Activated CD4-positive, CD25-positive, alpha-beta regulatory T cell (primary cell): ENCODE measurements at places on chromosomes 12 and 14.

DNA sequence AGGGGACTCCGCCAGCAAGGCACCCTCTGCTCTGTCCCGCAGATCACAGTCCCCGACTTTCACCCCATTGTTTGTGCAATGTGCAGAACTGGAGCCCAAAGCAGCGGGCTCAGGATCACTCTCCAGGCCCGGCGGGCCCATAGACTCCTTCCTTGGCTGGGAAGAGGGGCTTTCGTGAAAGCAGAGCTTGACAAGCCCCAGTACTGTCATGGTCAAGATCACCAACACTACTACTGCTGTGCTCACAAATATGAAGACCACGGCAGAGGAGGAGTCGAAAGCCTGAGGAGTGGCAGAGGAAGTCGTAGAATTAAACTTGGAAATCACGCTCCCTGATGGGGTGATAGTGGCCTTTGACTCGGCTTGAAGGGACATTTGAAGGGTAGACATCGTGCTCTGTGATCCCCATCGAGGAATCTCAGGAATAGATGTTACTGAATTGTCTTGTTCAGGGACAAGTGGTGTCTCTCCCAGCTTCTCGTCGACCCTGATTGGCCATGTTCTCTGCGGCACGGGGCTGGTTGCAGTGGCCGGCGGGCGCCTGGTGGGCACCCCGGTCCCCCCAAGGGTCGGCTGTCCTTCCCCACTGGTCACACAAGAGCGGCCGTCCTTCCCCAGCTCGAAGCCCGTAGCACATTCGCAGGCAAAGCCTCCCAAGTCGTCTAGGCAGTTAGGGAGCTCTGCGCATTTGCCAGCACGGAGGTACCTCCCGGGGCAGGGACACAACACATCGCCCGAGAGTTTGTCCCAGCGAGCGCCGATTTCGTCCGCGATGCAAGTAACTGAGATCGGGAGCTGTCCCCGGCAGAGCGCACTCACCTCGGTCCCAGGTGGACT, 1.1 kb downstream of the CLEC14A start:
- DNase-seq: no peak

GRCh38 chr14:79298373-79298772, 912.9 kb downstream of the DIO2 start:
- no peak for DNase-seq

DNA sequence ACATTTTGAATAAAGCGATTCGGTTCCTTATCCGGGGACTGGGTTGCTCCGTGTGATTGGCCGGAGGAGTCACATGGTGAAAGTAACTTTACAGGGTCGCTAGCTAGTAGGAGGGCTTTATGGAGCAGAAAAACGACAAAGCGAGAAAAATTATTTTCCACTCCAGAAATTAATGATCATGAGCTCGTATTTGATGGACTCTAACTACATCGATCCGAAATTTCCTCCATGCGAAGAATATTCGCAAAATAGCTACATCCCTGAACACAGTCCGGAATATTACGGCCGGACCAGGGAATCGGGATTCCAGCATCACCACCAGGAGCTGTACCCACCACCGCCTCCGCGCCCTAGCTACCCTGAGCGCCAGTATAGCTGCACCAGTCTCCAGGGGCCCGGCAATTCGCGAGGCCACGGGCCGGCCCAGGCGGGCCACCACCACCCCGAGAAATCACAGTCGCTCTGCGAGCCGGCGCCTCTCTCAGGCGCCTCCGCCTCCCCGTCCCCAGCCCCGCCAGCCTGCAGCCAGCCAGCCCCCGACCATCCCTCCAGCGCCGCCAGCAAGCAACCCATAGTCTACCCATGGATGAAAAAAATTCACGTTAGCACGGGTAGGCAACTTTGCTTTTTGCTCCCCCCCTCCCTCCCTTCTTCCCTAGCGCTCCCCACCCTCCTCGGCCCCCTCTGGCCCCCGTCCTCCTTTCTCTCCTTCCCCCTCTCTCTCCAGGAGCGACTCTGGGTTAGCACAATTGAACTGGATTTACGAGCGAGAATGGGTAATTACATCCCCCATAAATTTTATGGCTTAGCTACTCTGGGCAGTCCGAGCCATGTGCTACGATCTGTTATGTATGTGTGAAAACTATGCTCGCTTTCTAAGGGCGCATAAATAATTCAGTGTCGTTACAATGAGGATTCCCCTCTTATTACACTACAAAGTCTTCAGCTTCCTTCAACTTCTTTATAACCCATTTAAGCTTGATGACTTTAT, at the start of gene HOXC4:
Gene HOXC4 (plus strand): TSS at position 85 of the 991 bp plus-strand sequence. CDS start 88 bp downstream, at position 173.
- no peak for DNase-seq

- no peak for DNase-seq
Observed at GRCh38 chr14:53285064-53285463, 131.9 kb upstream of the DDHD1 start.

- DNase-seq: no peak
Observed at GRCh38 chr12:2343681-2344080, 290.9 kb downstream of the CACNA1C start.

- no peak for DNase-seq
Observed at GRCh38 chr12:97638739-97639138, 176.1 kb downstream of the RMST start.

DNA sequence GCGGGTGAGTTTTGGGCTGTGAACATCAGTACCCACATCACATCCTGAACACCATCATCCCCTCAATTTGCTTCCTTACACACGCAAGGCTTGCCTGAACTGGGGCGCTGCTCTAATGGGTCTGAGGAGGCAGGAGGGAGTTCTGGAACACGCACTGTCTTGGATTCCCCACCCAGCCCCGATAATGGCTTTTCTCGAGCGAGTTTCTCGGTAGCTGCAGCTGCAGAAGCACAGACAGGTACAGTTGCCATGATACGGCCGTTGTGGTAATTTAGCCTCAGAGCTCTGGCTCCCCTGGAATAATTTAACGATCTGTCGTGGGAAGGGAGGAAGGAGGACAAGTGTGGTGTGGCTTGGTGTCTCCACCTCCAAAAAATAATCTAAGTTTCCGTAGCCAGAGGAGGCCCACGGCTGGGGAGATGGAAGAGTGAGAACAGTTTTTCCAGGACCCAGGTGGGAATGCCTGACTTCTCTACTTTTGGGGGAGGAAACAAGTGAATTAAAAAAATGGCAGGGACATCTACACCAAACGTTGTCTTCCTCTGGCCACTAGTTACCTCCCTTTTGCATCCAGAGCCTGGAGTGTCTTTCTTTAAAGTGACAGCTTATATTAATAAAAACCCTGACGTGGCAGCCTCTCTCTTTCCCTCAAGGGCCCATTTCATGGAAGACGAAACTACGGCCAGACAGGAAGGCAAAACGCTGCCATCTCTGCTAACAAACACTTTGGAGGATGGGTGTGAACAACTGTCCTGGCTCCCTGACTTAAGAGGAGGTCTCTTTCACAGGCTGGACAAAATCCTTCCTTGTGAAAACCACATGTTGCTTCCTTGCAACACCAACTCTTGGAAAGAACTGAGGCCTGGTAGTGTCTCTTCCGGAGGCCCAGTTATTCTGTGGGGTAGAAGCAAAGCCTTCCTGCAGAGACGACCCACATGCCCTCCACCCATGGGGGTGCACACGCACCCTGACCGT, 84.8 kb downstream of the RBM19 start:
- DNase-seq: no peak

GRCh38 chr12:47192051-47192450, 112.3 kb upstream of the AMIGO2 start:
- DNase-seq: no peak

DNA sequence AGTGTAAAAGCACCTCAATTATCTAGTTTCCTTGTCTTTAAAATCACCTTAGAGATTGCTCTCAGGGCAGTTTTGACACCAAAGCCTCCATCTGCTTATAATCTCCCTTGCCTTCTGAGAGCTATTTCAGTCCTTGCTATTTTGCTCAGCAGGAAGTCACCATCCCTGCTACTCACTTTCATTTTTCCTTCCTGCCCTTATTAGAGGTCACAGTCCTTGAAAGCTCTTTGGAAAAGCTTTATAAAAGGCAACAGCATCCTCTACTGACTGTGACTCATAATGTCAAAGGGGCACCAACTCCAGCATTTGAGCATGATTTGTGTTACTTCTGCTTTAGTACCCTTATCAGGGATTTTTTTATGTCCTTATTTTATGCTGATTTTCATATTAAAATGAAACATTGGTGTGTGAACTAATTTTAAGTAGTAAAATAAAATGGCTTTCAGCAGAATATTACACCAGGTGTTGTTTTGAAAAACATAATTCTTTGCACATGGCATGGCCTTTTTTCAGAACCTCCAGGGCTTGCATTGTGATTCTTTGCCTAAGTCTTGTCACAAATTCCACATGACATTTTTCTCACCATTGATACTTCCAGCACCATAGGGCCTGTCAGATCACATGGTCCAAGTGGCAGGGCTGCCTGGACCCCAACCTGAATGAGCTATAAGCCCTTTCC, 213.0 kb downstream of the ADAMTS20 start:
- no peak for DNase-seq

GRCh38 chr14:63770187-63770807, 42.4 kb upstream of the SGPP1 start:
- DNase-seq: peak; percentile 28

DNA sequence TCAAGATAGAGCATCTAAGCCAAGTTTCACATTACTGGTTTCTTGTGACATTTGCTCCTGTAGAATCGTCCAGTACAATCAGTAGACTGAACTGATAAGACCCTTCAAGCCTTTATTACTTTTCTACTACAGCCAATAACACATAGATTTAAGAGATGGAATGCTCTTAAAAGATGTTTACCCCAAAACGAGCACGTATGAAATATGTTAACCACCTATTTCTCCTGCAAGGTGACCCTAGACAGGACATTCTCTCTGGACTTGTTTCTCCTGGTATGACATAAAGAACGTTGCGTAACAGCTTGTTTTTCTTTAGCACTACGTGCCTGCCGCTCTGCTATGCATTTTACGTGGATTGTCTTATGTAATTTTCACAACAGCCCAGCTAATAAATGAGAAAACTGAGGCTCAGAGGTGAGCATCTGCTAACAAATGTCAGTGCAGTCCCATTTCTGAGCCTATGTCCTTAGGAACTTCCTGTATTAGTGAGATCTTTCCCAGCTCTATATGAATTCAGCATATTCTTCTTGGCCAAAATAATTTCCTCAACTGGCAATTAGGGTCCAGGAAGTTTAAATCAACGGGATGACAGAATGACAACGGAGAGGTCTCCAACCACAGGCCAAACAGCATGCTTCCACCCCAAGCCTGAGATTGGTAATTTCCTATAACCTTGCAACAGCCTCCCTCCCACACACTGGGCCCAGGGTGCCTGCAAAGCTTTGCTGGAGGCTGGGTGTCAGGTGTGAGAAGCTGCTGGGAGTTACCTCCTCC, 3.7 kb downstream of the NFKBIA start:
- DNase-seq: no peak

DNA sequence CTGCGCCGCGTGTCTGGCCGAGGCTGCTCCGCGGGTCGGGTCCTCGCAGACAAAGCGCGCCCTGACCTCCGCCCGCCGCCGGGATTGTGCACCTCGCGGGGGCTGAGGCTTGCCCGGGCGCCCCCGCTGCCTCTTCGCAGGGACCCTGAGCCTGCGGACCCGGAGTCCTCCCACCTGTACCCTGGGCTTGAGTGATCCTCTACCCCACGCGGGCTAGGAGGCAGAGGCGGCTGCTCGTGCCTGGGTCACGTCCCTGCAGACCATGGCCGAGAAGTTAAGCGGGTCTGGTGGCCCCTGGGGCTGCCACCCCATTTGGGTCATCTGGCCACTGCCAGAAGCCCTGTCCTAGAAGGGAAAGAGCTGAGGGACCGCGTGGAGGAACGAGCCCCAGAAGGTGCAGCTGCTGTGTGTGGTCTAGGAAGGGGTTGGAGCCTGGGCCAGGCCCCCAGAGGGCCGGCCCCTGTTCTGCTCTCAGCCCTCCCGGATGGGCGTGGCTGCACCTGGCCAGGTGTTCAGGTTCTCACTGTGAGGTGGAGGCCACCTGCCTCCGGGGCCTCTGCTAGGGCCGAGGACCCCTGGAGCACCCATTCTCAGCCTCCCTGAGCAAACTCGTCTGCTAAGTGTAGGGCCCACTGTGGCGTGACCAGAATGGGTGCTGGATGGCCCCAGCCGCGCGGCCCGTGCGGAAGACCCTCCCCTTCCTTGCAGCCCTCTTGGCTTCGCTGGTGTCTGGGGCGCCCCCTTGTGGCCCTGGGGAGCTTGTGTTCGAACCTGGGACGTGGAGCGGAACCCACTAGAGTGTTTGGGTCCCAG, 49.6 kb downstream of the LRCOL1 start:
- DNase-seq: peak; percentile 64

- no peak for DNase-seq
Observed at GRCh38 chr12:57898308-57898970, 42.9 kb upstream of the ATP23 start.

- DNase-seq: no peak
Observed at GRCh38 chr12:118922405-118922804, 58.9 kb upstream of the SRRM4 start.

- DNase-seq: no peak
Observed at GRCh38 chr12:24039113-24039525, 89.6 kb upstream of the SOX5 start.
